Lung (tissue), 17 donors: ENCODE measurements at places on chromosomes 2 and 18. TPM values are rescaled to one million over a fixed set of nuclear protein-coding genes. Genes with fewer than 3 reads are reported as not detected.

C1QL2 gene
- total RNA-seq: not detected

AKAIN1 gene
- total RNA-seq: not detected

CD226 gene
- 6.3 TPM for total RNA-seq

GRCh38 chr2:127051116-127052056, 55.6 kb downstream of the BIN1 start:
- H3K36me3 ChIP-seq: no peaks in the 10 kb centered on the region
- no peaks in the 10 kb centered on the region for H3K27me3 ChIP-seq
- peaks cover 4% of the 10 kb centered on the region for H3K4me1 ChIP-seq
- H3K4me3 ChIP-seq: no peak overlapping the region
- DNase-seq: peak; percentile 12

DNA sequence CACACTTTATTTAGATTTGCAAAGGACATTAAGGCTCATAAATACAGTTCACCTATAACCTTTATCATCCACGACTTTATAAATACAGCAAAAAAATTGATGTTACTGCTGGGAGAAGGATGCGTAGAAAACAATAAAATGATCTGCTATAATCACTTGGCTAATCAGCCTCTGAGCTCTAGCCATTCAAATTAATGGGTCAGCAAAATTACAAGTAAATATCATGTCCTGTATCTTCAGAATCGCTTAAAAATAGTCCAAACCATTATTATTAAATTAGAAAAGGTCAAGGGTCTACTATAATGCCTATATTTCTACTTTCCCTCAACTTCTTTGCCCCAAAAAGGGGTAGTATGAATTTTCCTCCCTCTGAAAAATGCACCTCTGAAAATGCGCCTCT, 40.3 kb downstream of the OLA1 start:
- no peak overlapping the region for H3K4me3 ChIP-seq
- H3K27me3 ChIP-seq: no peaks in the 10 kb centered on the region
- H3K36me3 ChIP-seq: no peaks in the 10 kb centered on the region
- H3K27ac ChIP-seq: no peak overlapping the region
- no peaks in the 10 kb centered on the region for H3K4me1 ChIP-seq

GRCh38 chr2:33589444-33589843, 9.7 kb downstream of the FAM98A start:
- no peak overlapping the region for H3K4me3 ChIP-seq
- peaks cover 29% of the 10 kb centered on the region for H3K4me1 ChIP-seq
- peaks cover 8% of the 10 kb centered on the region for H3K36me3 ChIP-seq
- DNase-seq: no peak
- H3K27me3 ChIP-seq: no peaks in the 10 kb centered on the region

DNA sequence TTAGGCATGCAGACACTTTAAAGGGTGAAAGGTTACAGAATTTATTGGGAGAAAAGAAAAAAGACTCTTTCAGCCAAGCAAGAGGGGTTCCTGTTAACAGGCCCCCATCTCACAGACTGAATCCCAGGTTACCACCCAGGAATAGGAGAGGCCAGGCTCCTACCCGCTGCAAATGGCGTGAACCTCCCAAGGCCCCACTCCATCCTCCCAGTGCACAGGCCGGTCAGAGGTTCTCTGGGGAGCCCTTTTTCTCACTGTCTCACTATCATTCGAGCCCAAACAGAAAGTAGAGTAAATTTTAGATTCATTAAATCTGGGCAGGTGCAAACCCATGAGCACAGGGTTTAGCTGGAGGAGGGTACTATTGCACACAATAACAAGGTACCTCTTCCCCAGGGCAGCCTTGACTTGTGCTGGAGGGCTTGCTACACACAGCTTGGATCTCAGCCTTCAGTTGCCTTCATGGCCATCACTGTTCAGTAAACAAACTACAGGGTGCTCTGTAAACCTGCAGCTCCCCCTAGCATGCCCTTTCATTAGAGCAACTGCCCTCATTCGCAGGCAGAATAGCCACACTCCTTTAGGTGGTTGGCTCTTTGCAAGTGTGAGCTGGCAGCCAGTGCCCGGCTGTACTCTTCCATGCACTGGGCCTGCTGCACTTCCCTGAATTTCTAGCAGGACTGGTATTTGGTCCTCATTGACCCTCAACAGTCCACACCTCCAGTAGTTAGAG, 7.3 kb upstream of the PLEK start:
- H3K27me3 ChIP-seq: no peaks in the 10 kb centered on the region
- no peaks in the 10 kb centered on the region for H3K4me1 ChIP-seq
- no peak overlapping the region for H3K27ac ChIP-seq

GRCh38 chr2:112634153-112634873, 11.4 kb upstream of the SLC20A1 start:
- no peaks in the 10 kb centered on the region for H3K4me1 ChIP-seq
- no peaks in the 10 kb centered on the region for H3K27me3 ChIP-seq
- no peak for DNase-seq
- no peak overlapping the region for H3K4me3 ChIP-seq
- no peak overlapping the region for H3K27ac ChIP-seq

DNA sequence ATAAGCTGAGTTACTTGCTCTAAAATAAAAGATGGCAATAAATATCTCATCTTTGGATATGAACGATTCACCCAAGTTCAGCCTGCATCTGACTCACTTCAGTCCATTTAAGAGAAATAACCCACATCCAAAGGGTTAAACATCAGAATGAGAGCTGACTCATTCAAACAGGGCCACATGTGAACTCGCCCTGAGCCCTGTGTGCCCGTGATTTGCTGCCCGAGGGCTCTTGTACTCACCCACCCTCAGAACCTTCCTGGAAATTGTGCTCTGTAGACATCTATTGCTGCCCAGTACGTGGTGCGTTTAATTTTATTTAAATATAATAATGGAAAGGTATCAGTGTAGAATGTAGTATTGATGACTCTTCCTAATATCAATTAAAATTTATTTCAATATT, 66.9 kb upstream of the RBM44 start:
- no peak overlapping the region for H3K27ac ChIP-seq
- DNase-seq: no peak
- H3K27me3 ChIP-seq: no peaks in the 10 kb centered on the region
- H3K36me3 ChIP-seq: peaks cover 8% of the 10 kb centered on the region

GRCh38 chr18:45505497-45506206, 109.6 kb upstream of the SLC14A2 start:
- H3K27ac ChIP-seq: no peak overlapping the region
- no peak overlapping the region for H3K4me3 ChIP-seq
- H3K36me3 ChIP-seq: no peaks in the 10 kb centered on the region
- no peak for DNase-seq
- H3K27me3 ChIP-seq: no peaks in the 10 kb centered on the region

DNA sequence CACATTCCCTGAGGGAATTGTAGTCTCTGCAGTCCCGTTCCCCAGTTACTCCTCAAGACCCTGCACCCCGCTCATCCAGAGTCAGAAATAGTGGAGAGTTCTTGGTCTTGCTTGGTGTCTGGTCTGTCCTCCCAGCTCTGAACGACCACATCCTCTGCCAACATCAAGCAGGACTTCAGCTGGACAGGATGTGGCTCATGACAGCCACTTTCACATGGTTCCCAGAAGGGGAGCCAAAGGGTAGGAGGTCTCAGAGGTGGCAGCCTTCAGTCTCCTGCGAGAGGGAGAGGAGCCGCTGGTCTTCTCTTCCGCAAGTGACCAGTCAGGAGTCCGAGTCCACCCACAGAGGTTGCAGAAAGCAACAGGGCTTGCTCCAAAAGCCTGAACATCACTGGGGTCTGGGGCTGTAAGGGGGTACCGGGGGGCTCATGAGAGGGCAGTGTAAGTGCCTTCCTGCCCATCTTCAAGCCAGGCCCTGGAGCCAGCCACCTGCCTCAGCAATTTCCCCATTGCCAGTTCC, 29.8 kb downstream of the B3GNT7 start:
- H3K27ac ChIP-seq: no peak overlapping the region
- H3K4me1 ChIP-seq: no peaks in the 10 kb centered on the region
- no peak overlapping the region for H3K4me3 ChIP-seq
- H3K36me3 ChIP-seq: no peaks in the 10 kb centered on the region
- H3K27me3 ChIP-seq: no peaks in the 10 kb centered on the region
- no peak for DNase-seq
